ENCODE measurements at places on chromosomes 3 and 15.

GRCh38 chr3:36989005-36989404 is 3.9 kb downstream of the EPM2AIP1 start:
- no peak for DNase-seq

- no peak for DNase-seq
Observed at GRCh38 chr3:174408310-174408709, 450.8 kb upstream of the NAALADL2 start.

DNA sequence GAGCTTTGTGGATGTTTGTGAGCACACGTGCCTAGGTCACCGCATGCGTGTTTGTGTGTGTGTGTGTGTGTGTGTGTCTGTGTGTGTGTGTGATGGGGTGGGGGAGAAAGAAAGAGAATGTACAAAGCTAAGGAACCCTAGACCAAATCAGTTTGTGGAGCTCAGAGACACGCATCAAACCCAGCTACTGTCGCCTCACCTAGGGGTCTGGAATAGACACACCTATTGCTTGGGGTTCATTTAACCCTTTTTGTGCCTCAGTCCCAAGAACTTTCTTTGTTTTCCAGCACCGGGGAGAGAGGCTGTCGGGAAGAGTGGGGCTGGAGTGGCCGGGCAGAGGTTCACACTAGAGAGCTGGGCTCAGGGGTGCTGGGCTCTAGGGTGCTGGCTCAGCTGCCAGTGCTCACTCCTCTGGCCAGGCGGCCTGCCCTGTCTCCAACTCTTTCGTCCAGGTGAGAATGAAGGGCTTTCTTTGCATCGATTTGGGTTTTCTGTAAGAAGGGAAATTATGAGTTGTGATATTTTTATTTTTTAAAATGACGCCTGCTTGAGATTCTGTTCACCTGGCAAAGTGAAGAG is 221.6 kb downstream of the MEIS2 start:
- DNase-seq: no peak

DNA sequence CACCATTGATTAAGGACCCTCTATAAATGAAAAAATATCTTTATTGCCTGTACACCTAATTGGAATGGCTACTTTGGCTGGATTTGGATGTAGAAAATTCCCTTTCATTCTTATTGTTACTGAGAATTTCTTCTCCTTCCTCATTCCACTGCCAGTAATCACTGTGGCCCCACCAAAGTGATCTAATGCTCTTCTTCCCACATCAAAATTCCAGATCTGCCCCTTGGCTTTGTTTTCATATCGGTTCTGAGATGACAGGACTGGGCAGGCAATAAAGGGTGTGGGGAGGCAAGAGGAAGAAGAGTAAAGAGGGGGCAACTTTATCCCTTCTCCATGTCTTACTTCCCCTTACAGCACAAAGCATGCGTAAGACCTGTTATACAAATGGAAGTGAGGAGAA is 2.1 kb downstream of the ANKUB1 start:
- no peak for DNase-seq

DNA sequence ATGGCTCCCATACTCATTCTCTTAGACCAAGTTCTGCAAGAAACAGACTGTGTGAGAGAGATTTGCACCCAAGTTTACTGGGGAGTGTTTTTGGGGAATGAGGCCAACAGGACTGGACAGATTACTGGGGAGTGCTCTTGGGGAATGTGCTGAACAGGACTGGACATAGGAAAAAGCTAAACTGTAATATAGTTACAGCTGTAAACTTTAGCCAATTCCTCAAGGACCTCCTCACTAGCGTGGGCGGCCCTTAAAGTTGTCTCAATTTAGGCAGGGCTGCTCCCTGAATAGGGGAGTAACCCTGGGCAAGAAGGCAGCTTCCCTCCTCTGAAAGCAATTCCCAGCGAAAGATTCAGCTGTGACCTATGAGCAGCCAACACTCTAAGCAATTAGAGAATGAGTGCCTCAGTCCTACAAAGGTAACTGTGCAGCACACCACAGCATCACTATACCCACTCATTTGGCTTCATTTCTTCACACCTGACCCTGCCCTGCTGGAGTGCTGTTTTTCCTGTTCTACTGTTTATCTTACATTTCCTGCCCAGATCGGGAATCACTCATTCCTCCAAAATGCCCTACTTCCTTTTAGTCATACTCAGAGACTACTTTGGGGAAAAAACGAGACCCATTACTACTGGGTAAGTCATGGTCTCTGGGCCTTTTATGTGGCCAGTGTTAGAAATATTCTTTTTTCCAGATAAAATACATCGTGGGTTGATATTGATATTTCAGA is 41.3 kb upstream of the TRIM42 start:
- no peak for DNase-seq

DNA sequence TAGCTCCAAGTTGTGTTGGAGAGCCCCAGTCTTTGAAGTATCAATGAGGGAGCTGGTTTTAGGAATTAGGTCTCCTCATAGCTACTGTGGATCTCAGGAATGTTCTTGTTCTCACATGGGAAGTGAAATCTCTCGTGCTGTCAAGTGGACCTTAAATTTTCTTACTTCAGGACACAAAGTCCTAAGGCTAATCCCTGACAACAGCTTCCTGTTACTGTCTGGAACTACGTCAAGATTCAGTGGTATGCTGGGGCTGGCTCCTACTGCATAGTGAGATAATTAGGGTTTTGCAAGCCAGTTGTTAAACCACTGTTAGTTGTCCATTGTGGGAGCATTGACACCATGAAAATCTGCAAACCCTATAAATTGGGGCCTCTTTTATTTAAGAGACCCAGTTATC is 22.8 kb downstream of the MESP1 start:
- DNase-seq: no peak
